ENCODE measurements at places on chromosomes 1 and 21. TPM values are rescaled to one million over a fixed set of nuclear protein-coding genes. Genes with fewer than 3 reads are reported as not detected.

DNA sequence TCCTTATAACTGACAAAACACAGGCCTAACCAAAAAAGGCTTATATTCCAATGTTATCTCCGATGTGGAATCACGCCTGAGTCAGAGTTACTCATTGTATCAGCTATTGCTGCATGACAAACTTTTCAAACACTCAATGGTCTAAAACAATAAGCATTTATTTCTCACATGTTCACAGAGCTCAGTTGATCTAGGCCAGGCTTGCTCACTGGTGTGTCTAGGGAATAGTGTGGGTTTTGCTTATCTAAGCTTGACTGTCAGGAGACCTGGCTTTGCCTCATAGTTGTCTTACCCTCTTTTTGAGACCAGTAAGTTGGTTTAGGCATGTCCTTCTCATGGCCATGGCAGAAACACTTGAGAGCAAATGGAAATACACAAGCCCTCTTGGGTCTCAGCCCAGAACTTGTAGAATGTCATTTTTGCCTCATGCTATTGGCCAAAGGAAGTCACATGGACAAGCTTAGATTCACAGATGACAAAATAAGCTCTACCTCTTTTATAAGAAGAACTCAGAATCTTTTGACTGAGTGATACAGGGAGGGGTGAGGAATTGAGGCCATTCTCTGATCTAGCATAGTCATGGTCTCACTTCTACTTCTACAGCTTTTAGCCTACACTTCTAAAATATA, 130.8 kb downstream of the HMCN1 start:
- peak; percentile 90 for DNase-seq

GRCh38 chr1:119632841-119633240, 15.2 kb downstream of the ZNF697 start:
- no peak for DNase-seq

GRCh38 chr1:201051399-201051798, 27.9 kb upstream of the KIF21B start:
- DNase-seq = no peak

GRCh38 chr1:185404291-185404690, 87.2 kb upstream of the IVNS1ABP start:
- no peak for DNase-seq

GRCh38 chr1:87594736-87595383, 266.2 kb downstream of the LMO4 start:
- no peak for DNase-seq

DNA sequence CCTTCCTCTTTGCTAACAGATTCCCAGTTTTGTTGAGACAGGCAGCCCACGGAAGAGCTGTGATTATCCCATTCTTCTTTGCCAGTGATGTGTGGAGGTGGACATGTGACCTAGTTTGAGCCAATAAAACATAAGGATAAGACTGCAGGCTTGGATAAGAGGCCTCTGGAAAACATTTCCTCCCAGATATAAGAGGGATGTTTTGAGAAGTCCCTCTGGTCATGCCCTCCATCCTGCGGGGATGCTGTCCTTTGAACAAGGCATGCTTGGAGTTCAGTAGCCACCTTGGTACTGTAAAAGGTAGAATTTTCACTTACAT, 155.7 kb downstream of the TM2D1 start:
- no peak for DNase-seq

DNA sequence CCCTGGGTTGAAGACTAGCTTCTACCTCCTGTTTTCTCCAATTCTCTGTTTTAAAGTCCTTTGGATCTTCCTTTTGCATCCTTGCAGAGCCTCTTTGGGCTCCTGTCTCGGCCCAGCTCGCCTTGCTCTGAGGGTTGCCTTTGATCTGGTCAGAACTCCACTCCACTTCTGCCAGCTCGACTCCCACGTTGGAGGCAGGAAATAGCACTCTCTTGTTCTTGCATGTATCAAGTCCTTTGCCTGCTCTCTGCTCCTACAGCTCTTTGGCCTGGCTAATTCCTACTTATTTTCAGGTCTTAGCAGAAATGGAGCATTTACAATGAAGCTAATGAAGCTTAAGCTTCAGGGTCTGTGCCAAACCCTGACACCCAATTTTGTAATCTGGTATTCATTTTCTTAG, 21.1 kb upstream of the B3GALNT2 start:
- DNase-seq = no peak

GRCh38 chr1:32963746-32964460, 706 bp downstream of the RNF19B start:
- DNase-seq = peak; percentile 71

DNA sequence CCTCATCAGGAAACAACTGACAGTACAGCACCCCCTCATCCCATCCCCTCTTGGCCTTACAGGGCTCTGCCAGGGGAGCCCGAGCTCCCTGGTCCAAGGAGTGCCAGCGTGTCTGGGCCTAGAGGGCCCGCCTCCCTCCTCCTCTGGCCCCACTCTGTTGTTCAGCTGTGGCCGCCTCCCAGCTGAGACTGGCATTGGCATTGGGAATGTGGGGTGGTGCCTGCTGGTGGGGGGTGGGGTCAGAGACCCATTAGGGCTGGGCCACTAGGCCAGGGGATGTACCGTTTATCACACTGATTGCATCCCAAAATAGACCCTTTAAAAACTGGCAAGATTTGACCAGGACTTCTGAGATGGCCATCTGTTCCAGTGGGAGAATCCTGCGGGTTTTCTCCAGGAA, 1.4 kb downstream of the LDLRAP1 start:
- peak; percentile 53 for DNase-seq

DNA sequence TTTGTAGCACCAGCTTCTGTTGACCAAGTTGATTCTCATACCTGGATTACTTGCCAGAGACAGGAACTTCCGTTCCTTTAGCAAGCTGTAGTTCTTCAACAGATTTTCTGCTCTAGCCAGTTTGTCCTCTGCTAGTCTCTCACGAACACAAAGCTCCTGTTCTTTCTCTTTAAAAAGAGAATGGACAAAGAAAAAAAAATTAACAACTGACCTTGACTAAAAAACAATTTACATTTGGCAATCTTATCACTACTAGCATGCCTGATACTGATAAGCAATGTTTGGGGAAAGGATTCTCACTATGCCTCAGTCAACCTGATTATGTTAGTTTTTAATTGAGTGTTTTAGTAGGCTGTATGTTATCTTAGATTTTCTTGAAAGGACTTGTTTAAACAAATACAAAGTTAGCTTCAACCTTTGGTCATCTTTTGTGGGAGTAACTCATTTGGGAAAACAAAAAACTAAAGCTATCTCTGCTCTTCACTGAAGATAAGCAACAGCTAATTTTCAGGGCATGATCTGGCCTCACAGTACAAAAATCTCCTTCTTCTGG, 8.3 kb downstream of the NEK2 start:
- DNase-seq = no peak

DNA sequence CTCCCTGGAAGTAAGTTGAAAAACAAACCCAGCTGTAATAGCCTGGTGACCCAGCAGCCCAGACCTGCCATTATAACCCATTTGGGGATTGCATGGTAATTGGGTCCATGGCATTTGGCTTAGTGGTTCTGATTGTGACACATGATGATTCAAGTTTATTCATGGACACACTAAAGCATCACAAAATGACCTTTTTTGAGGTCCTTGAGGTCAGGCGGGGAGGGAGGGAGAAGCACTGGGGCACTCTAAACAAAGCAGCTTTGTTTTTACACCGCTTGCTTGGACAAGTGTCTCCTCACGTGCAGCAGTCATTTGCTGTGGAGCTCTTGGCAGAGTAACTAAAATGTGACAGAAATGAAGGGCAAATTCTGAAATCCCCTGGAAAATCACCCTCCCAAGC, 241.0 kb upstream of the SGIP1 start:
- DNase-seq = no peak

DNA sequence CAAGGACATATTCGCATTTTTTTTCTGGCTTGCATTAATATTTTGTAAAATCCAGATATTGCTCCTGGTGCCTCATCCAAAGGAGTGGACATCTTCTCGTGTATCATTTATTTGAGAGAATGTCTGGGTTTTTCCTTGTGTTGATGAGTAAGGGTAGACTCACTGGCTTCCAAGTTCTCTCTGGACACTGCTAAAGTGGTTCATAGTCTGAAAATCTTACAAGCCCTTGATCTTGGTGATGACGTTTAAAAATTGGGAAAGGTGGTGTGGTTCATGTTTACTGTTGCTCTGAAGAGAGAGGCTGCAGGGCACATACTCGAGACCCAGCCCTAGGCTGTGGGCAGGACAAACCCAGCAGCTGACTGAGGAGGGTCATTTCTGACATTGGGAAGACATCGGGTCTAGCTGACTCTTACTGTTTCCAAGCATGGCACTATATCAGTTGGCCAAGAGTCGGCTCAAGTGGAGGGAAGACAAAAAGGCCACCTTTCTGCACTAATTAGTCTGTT, 296.2 kb downstream of the LMX1A start:
- no peak for DNase-seq

- DNase-seq = no peak
Measured at GRCh38 chr21:42581993-42582786, 68.5 kb downstream of the SLC37A1 start.

DNA sequence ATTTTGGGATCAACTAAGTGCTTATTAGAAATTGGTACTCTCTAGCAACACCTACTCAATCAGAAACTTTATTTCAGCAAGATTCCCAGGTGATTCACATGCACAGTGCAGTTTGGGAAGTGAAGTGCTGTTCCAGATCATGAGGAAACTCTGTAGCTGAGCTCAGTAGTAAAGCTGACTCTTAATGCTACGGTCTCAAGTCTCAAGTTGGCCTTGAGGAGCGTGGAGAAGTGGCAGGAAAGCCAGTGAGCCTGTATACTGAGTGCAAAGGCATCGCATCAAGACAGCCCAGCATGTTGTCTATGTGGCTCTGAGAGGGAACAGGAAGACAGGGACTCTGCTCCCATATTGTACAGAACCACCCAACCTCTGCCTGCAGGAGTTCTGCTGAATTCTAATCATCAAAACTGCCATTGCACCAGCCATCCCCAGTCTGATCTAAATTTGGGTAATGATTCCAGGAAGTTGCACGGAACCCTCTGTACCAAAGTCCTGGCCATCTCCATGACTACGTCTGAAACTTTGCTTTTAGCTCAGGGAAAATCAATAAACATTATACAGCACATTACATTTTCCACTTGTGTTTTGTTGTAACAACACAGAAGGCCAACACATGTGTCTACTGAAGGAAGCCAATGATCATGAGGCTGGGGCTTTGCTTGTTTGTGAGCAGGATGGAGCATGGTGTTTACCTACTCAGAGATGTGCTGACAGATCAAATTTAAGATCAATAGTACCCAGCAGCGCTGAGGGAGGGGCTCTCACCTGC, 105.1 kb upstream of the TLR5 start:
- DNase-seq = no peak

DNA sequence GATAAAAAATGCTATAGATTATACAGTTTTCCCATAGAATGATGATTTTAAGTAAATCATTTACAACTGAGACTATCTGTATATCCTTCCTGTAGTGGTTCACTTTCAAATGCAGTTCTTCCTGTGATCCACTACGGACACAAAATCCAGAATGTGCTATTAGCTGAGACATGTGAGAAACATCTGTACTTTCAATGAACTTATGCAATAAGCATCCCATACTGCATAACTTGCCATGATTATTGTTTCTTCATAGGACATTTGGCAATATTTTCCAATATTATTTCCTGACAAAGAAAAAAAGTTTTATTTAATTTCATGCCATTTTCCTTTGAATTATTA, 83.5 kb upstream of the PRDX6 start:
- no peak for DNase-seq

DNA sequence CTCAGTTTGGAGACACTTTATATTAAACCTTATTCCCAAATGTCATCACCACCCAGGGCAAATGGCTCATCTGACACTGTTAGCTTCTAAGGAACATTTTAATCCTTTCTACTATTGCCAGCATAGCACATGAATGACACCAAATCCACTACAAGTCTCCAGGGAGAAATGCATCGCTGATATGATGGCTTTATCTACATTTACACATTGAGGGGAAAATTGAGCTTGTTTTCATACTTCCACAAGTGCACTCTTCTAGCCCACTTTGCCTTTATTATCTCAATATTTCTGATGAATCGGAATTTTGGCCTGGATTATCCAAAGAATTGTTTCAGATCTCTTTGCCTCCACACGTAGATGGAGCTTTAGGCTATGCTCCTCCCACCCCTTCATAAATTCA, 75.4 kb downstream of the RUNX1 start:
- no peak for DNase-seq

DNA sequence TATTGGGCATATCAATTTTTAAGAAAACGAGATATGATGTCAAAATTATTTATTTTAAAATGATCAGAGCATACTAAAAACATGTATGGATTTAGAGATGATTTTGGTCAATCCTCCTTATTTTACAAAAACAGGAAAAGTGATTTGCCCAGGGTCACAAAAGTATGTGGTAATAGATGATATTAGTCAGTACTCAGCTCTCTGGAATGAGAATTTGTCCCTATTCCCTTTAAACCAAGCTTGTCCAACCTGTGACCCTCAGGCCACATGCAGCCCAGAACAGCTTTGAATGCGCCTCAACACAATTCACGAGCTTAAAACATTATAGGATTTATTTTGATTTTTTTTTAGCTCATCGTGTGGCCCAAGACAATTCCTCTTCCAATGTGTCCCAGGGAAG, 104.7 kb downstream of the AKT3 start:
- DNase-seq = no peak

- peak; percentile 71 for DNase-seq
Measured at GRCh38 chr1:204320382-204320804, 39.3 kb downstream of the PLEKHA6 start.

- DNase-seq = peak; percentile 86
Measured at GRCh38 chr1:152188673-152189591, 29.9 kb upstream of the RPTN start.

THEM4 gene
- total RNA-seq = 31.0 TPM

TMEM269 gene
- not detected for total RNA-seq

BCL2L15 gene
- 0.06 TPM for total RNA-seq

OR10J1 gene
- total RNA-seq = not detected

LAD1 gene
- 0.06 TPM for total RNA-seq

OR2AJ1 gene
- not detected for total RNA-seq

CRNN gene
- total RNA-seq = not detected

UBIAD1 gene
- 13.8 TPM for total RNA-seq

All from Daoy (cell line).